ENCODE measurements at places on chromosomes 2 and 18.

DNA sequence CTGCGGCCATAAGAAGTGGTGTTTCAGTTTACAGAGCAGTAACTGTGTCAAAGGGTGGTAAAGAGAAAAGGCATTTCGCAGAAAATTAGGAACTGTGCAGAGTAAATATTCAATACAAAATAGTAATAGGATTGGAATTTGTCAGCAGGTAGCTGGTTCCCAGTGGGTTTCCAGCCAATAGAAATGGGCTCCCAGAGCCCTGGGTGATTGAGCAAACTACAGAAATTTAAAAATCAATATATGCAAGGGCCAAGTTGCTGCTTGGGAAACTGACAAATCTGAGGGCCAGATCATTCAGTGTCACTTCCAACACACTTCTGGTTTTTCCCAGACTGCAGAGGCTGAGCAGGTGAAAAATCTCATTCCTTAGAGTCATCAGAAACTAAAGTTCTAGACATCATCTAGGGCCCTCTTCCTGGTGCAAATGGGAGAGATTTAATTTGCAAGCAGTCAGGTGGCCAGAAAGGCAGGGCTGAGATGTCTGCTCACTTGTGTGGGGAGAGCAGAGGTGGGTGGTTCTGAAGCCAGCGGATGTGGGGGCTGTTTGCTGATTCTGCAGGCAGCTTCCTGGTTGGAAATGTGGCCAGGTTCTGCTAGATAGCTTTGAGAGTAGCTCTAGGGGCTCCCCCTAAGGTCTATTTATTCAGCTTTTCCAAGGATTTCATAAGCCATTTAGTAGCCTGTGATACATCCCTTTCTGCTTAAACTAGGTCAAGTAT is 182.4 kb downstream of the NCK2 start:
- DNase-seq, result no peak

- DNase-seq, result no peak
Observed at GRCh38 chr18:22021701-22022100, 147.7 kb upstream of the GATA6 start.

- no peak for DNase-seq
Observed at GRCh38 chr2:31365834-31366505, 48.6 kb downstream of the XDH start.

GRCh38 chr2:23478087-23478932 is 93.3 kb downstream of the KLHL29 start:
- no peak for DNase-seq

DNA sequence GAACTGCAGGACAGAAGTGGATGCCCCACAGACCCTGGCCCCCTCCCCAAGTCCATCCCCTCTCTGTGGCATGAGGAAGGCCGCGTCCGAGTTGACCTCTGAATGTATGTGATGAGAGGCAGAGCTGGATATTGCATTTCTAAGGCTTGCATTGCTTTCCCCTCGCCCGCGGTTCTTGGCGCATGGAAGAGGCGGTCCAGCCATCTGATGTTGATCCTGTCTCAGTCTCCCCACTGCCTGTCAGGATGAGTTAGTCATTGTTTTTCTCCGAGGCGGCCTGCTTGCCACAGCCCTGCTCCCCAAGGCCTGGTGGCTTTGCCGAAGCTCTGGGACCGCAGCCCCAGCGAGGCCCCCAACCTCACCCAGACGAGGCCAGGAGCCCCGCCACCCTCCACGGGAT is 88.6 kb downstream of the SMAD7 start:
- no peak for DNase-seq

DNA sequence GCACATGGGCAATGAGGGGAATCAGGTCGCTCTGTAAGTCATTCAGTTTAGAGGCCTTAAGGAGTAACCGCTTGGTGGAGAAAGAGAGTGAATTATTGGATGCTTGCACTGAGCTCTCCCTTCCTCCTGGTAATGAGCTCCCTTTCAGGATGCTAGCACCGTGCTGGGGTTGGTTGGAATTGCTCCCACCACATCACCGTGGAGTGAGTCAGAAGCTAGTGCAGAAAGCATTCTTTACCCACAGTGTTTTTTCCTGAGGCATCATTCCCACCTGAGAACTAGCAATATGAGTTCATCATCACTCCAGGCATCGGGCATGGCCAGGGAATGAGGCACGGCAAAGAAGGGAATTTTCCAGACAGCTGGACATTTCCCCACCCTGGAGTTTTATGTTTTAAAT is 57.6 kb downstream of the ITGB6 start:
- DNase-seq, result no peak

DNA sequence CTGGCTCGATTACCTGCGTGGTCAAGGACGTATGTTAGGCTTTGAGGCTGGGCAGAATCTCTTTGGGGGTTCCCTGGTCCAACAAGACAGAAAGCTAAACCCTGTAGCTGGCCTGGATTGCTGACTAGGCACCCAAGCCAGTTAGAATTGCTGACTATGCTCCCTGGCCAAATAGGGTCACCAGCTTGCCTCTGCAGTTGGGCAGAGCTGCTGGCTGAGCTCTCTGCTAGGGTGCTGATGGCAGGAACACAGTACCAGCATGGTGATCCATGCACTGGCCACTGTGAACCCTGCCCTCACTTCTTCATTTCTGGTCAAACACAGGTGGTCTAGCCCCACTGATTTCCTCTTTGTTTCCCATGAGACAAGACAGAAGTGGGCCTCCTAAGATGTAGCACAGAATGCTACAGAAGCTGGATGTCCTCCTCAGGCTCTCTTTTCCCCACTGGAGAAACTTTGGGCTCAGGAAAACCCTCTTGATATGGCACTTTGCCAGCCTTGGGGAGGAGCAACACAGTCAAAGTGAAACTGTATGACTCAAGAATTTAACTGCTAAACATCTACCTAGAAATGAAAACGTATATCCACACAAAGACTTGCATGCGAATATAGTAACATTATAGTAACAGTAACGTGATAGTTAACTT is 20.8 kb downstream of the SP140L start:
- peak; percentile 27 for DNase-seq

GRCh38 chr2:95307036-95307435 is 9.9 kb downstream of the KCNIP3 start:
- DNase-seq, result no peak

GRCh38 chr2:96763511-96764252 is 3.0 kb downstream of the CNNM4 start:
- DNase-seq, result no peak

- no peak for DNase-seq
Observed at GRCh38 chr2:106575955-106576354, 88.8 kb downstream of the CD8B2 start.

GRCh38 chr2:205500065-205500464 is 182.2 kb upstream of the NRP2 start:
- DNase-seq, result no peak

DNA sequence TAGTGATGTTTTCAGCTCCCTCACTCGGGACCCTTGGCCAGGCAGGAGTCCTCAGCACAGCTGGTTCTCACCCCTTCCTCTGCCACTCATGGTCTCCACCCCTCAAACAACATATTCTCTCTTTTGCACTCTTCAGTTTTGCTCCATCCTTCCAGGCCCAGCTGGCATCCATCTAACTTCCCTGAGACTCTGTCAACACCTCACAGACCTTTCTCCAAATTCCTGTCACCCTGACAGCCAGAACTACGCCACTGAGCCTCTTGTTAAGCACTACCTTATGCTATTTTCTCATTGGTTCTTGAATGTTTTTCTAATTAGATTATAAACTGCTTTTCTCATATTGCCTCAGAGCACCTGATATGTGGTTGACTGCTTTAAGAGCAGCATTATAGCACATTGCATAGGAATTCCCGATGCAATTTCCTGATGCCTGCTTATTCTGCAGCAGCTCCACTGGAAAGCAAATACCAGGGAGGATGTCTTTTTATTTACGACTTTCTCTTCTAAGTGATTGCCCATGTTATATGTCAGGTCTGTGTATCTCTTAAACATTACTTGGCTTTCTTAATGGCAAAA is 12.4 kb upstream of the INO80C start:
- DNase-seq, result no peak
